ENCODE measurements at places on chromosomes 16 and 17.

GRCh38 chr17:79338604-79339003 is 264.0 kb downstream of the ENGASE start:
- peak; percentile 47 for DNase-seq

DNA sequence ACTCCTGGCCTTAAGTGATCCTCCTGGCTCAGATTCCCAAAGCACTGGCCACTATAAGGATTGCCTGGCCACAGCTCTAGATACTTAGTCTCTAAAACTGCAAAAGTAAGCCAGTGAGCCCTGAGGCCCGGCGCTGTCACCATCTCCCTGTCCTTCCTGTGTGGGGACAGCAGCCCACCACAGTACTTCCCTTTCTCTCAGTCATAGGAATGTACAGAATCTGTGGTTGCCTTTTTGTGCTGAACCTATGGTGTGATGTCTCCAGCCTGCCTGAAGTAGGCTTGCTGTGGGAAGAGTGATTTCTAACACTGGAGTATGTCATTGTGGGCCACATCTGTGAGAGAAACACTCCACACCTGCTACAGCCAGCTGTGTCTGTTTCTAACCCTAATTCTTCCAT is 24.7 kb downstream of the NTAN1 start:
- DNase-seq = no peak

DNA sequence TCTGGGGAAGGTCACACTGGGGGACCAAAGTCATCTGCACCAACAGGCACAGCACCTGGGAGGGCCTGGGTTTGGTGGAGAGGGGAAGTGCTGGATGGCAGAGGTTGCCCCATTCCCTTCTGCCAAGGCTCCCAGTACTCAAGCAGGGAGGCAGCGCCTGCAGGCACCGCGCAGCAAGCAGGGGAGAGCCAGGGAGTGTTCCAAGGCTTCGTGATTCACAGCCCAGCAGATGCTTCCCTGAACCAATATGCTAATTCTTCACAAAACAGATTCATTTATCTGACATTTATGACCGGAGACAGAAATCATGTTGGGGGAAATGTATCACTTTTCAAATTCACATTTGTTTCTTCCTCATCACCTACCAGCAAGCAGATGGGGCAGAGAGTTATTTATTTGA is 13.4 kb upstream of the CDH5 start:
- no peak for DNase-seq

DNA sequence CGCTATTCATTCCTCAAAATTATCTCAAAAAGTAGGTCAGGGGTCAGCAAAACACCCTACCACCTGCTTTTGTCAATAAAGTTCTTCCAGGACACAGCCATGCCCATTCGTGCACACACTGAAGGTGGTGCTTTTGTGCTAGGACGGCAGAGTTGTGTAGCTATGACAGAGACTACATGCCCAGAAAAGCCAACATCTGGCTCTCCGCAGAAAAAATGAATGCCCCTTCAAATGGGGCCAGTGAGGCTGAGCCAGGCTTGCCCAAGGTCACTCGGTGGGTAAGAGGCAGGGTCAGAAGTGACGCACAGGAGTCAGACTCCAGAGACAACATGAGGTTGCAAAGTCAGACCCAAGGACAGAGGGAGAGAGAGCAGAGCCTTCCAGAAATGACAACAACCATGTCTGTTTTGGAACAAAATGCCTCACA is 200.1 kb downstream of the XYLT1 start:
- DNase-seq = no peak

DNA sequence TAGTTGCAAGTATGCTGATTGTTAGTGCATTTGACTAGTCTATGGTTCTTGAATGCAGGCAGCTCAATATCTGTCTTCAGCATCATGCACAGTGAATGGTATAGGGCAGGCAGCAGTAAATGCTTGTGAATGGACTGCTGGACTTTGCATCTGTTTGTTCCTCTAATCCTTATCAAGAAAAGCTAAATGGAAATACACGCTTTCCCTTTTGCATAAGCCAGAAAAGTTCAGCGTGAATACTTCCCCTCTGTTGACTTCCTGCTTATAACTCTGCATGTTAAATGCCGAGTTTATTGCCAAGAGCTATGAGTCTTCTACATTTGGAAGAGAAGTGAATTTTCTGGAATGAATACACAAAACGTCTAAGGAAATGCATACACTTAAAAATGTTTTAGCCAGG is 127.9 kb upstream of the CPHXL start:
- no peak for DNase-seq
